ENCODE measurements at places on chromosomes 7 and 10.

DNA sequence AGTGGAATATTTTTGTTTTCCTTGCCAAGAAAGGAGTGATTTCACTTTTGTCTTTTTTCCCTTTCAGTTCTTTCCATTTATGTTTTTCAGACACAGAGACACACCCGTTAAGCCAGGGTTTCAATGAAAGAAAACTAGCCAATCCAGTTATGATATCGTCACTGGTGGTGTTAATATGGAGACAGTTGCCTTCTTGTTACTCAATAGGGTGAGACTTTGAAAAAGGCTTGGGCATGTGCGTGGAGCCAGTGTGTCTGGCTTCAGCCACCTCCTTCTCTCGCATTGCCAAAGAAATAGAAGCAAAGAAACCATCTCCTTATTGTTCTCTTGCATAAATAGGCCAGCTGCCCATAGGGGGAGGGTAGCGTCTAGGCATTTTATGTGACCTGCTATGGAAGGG, 84.1 kb upstream of the DLX6 start:
- no peaks in the 10 kb centered on the region for H3K4me1 ChIP-seq
- DNase-seq: no peak
- H3K4me3 ChIP-seq: no peak overlapping the region
- H3K27ac ChIP-seq: no peak overlapping the region

GRCh38 chr10:77156406-77156879, 481.2 kb downstream of the KCNMA1 start:
- peaks cover 7% of the 10 kb centered on the region for H3K27me3 ChIP-seq
- no peak overlapping the region for H3K4me3 ChIP-seq
- H3K4me1 ChIP-seq: no peaks in the 10 kb centered on the region
- H3K36me3 ChIP-seq: no peaks in the 10 kb centered on the region
- no peak for DNase-seq

GRCh38 chr10:124323111-124323725, 95.5 kb downstream of the OAT start:
- H3K27me3 ChIP-seq: peaks cover 4% of the 10 kb centered on the region
- no peaks in the 10 kb centered on the region for H3K36me3 ChIP-seq
- no peaks in the 10 kb centered on the region for H3K4me1 ChIP-seq
- DNase-seq: no peak
- no peak overlapping the region for H3K27ac ChIP-seq

GRCh38 chr7:20190560-20191390, 26.4 kb downstream of the MACC1 start:
- H3K36me3 ChIP-seq: no peaks in the 10 kb centered on the region
- no peak overlapping the region for H3K27ac ChIP-seq
- H3K4me1 ChIP-seq: no peaks in the 10 kb centered on the region
- no peak overlapping the region for H3K4me3 ChIP-seq
- no peak for DNase-seq
- no peaks in the 10 kb centered on the region for H3K27me3 ChIP-seq

DNA sequence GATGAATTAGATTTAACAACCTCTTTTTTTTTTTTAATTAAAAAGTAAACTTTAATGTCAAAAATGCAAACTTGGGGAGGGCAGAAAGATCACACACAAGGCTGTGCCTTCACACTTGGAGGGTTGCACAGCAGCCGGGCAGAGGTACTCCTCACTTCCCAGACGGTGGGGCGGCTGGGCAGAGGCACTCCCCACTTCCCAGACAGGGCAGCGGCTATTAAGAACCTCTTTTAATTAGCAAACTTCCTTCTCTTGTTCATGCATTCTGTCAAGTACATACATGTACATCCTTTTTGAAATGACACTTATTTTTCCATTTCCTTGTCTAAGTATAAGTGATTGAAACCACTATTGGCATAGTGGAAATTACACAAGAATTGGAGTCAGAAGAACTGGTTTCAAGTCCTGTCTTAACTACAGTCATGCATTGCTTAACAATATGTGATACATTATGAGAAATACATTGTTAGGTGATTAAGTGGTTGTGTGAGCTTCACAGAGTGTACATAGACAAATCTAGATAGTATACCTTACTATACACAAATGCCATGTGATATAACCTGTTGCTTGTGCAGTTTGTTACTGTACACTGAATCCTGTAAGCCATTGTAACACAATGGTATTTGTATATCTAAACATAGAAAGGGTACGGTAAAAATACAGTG, 26.5 kb downstream of the BTRC start:
- DNase-seq: no peak
- no peaks in the 10 kb centered on the region for H3K4me1 ChIP-seq
- no peaks in the 10 kb centered on the region for H3K27me3 ChIP-seq
- H3K36me3 ChIP-seq: no peaks in the 10 kb centered on the region

DNA sequence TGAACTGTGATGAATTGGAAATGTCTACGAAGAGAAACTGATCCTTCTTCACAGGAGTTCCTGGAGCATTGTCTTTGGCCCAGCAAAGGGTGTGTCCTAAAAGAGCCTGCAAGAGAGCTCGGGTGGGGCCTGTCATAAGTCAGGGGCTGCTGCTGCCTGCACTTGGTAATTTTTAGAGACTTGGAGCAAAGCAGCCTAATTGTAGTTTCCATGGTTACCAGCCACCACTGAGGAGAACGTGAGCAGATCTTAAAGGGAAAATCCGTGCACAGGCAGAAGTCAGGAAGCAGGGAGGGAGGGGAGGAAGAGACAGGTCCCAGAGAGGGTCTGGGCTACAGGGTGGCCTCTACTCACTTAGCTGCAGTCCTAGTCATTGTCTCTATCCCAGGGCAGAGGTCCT, 463.6 kb downstream of the PLXNA4 start:
- H3K4me3 ChIP-seq: no peak overlapping the region
- H3K27me3 ChIP-seq: peaks cover 17% of the 10 kb centered on the region
- no peak overlapping the region for H3K27ac ChIP-seq

DNA sequence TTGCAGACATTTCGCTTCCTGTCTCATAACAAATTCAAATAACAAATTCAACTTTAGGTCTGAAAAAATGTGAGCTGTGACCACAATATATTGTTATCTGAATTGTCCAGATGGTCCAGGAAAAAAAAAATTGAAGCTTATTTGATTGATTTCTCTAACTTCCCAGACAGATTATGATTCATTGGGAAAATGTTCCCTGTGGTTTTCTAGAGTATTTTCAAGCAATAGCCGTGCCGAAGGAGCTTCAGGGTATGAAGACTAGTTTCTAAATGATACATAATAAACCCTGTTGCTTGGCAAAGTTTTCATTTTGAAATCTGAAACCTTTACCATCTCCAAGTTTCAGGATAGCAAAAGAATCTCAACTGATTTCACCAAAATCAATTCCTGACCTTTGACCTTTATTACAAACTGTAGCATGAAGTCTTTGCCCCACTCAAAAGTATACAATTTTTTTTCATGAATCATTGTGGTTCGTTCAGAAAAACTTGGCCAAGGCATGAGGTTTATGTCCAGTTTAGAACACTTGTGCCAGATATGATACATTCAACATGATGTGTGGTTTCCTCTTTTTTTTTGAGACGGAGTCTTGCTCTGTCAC, 109.9 kb downstream of the JCAD start:
- no peak for DNase-seq
- no peak overlapping the region for H3K4me3 ChIP-seq
- H3K4me1 ChIP-seq: no peaks in the 10 kb centered on the region

GRCh38 chr10:88598055-88598454, 11.5 kb downstream of the LIPJ start:
- no peak for DNase-seq
- H3K4me1 ChIP-seq: no peaks in the 10 kb centered on the region
- no peaks in the 10 kb centered on the region for H3K36me3 ChIP-seq
- H3K27ac ChIP-seq: no peak overlapping the region
- H3K27me3 ChIP-seq: peaks cover 2% of the 10 kb centered on the region

GRCh38 chr7:122901250-122901649, 15.0 kb upstream of the CADPS2 start:
- no peak overlapping the region for H3K4me3 ChIP-seq
- no peaks in the 10 kb centered on the region for H3K27me3 ChIP-seq
- H3K36me3 ChIP-seq: no peaks in the 10 kb centered on the region
- no peaks in the 10 kb centered on the region for H3K4me1 ChIP-seq

DNA sequence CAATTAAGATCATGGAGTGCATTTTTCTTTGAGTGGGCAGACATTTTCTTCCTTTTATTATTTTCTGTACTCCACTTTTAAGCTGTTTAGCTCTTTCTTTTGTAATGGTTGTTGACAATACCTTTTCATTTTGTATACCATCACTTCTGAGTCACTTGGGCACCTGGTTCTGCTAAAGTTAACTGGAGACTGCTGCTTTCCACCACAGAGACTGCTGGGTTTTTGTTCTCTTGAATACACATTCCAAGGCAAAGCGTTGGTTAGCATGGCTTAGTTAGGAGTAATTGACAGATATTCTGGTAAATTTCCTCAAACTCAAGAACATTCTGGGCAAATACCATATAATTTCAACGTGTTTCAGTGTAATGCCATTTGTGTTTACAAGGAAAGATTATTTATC, 541.9 kb upstream of the CELF2 start:
- no peak overlapping the region for H3K27ac ChIP-seq
- no peak overlapping the region for H3K4me3 ChIP-seq
- no peaks in the 10 kb centered on the region for H3K27me3 ChIP-seq
- H3K4me1 ChIP-seq: no peaks in the 10 kb centered on the region

GRCh38 chr7:113424185-113424817, 305.9 kb upstream of the SMIM30 start:
- H3K27ac ChIP-seq: no peak overlapping the region
- no peak overlapping the region for H3K4me3 ChIP-seq
- no peaks in the 10 kb centered on the region for H3K27me3 ChIP-seq
- DNase-seq: no peak
- H3K4me1 ChIP-seq: peaks cover 3% of the 10 kb centered on the region

DNA sequence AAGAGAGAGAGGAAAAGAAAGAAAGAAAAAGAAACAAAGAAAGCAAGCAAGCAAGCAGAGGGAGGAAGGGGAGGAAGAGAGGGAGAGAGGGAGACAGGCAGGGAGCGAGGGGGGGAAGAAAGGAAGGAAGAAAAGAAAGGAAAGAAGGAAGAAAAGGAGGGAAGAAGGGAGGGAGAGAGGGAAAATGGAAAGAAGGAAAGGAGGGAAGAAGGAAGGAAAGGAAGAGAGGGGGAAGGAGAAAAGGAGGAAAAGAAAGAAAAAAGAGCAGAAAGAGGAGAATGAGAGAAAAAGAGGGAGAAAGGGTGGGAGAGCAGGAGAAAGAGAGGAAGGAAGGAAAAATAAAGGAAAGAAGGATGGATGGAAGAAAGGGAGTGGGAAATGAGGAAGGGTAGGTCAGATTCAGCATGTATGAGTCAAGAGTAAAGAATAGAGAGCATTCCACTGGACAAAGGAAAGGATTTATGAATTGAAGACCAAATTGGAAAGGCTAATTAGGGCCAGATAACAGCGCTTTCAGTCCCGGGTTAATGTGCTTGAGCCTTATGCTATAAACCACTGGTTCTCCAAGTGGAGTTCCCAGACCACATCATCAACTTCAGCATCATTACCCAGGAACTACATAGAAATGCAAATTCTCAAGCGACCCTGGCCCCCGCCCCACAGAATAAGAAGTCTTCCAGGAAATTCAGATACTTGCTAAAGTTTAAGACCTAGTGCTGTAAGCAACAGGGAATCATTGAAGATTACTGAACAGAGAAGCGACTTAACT, 85.1 kb downstream of the C10orf90 start:
- no peaks in the 10 kb centered on the region for H3K36me3 ChIP-seq
- no peak overlapping the region for H3K4me3 ChIP-seq
- no peak for DNase-seq

GRCh38 chr7:44484482-44485313, 5.8 kb downstream of the NUDCD3 start:
- no peaks in the 10 kb centered on the region for H3K27me3 ChIP-seq
- peaks cover 55% of the 10 kb centered on the region for H3K4me1 ChIP-seq
- no peak overlapping the region for H3K4me3 ChIP-seq
- H3K27ac ChIP-seq: no peak overlapping the region

GRCh38 chr7:35232994-35233393, 20.9 kb downstream of the TBX20 start:
- no peak overlapping the region for H3K27ac ChIP-seq
- H3K36me3 ChIP-seq: no peaks in the 10 kb centered on the region
- no peak overlapping the region for H3K4me3 ChIP-seq
- DNase-seq: no peak
- no peaks in the 10 kb centered on the region for H3K27me3 ChIP-seq
- H3K4me1 ChIP-seq: no peaks in the 10 kb centered on the region

DNA sequence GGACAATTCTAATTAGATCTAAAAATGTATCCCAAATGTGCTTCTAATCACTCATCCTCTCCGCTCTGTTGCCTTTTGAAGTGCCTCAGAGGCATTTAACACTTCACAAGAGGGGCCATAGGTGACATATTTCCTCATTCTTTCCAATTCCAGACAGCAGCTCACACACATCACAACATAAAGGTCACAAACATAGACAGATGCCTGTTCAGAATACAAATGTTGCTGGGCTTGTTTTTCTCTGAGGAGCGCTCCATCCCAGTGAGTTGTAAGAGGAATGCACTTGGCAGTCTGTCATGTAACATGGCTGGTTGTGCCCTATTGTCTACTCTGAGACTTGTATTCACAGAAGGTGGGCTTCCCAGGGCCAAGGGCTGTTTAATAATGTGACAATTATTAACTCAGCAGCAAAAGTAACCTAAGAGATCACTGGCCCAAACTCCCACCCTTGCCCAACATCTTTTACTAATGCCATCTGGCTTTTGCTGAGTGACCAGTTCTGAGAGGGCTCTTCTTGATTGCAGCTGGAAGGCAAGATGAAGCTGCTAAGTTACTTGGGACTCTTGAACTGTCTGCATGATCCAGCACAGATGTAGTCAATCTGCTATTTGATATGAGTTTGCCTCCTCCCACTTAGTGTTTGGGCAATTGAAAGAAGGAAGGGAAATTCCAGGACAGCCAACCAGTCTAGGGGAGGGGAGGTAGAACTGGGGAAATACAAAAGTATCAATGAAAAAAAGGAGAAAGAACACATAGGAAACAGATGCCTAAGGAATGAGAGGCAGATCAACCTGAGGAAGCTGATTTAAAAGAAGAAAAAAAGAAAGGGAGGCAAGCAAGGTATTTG, 13.6 kb downstream of the PON2 start:
- H3K4me1 ChIP-seq: no peaks in the 10 kb centered on the region
- H3K36me3 ChIP-seq: no peaks in the 10 kb centered on the region
- H3K27me3 ChIP-seq: no peaks in the 10 kb centered on the region
- no peak overlapping the region for H3K4me3 ChIP-seq
- no peak overlapping the region for H3K27ac ChIP-seq
- DNase-seq: no peak

DNA sequence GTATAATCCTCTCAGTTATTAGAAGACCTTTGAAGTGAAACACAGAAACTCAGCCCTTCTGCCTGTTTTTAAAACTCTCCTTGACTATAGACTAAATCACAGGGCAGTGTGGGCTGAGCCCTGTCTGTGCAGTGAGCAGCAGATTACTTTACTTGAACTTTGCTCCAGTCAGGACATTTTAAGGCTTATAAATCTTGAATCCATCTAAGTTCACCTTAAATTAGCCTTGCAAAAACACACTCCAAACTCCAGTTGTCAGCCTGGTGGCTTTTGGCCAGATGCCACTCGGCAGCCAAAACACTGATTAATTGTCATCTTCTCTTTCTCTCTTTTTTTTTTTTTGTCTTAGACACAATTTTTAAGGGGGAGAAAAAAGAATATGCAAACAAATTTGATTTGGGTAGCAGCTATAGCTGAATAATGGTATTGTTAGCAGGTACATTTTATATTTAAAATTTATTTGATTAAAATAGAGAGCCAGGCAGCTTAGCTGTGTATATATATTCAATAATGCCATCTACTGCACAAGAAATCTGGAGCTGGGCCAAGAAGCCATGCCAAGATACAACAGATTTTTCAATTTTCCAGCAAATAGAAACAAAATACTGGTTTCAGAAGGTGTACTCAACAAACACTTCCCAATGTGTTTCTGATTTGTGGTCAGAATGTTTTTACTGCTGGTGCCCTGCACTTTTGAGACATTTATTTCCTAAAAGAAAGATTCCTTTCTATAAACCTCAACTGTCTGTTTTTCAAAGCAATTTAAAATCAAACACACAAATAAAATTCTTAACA, 247.7 kb downstream of the TFEC start:
- no peaks in the 10 kb centered on the region for H3K36me3 ChIP-seq
- no peaks in the 10 kb centered on the region for H3K4me1 ChIP-seq
- no peak overlapping the region for H3K4me3 ChIP-seq
- H3K27me3 ChIP-seq: no peaks in the 10 kb centered on the region
